ENCODE measurements at places on chromosomes 2 and 18.
A peak's percentile ranks its signal among the peaks of the same experiment; 100 is the strongest.

- DNase-seq = no peak
Observed at GRCh38 chr2:100856732-100857131, 36.8 kb downstream of the NPAS2 start.

GRCh38 chr18:58661423-58661822 lies 9.8 kb upstream of the MALT1 start:
- DNase-seq = no peak

GRCh38 chr2:221969087-221969829 lies 329.5 kb downstream of the PAX3 start:
- no peak for DNase-seq

DNA sequence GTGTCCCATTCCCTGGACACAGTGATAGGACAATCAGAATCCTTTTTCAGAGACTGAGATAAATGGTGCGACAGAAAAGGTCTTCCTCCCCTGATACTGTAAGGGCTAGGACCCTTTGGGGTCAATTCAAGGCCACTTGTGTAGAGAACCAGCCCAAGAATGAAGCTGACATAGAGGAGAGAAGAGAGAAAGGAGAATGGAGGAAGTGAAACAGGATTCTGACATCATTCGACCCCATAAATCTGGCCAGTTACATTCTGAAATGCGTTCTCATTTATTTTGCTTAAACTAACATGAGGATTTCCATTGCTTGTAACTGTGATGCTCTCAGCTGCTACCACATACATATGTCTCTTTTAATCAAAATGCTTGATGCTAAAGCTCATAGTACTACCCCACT lies 148.1 kb downstream of the TMEM163 start:
- DNase-seq = no peak

DNA sequence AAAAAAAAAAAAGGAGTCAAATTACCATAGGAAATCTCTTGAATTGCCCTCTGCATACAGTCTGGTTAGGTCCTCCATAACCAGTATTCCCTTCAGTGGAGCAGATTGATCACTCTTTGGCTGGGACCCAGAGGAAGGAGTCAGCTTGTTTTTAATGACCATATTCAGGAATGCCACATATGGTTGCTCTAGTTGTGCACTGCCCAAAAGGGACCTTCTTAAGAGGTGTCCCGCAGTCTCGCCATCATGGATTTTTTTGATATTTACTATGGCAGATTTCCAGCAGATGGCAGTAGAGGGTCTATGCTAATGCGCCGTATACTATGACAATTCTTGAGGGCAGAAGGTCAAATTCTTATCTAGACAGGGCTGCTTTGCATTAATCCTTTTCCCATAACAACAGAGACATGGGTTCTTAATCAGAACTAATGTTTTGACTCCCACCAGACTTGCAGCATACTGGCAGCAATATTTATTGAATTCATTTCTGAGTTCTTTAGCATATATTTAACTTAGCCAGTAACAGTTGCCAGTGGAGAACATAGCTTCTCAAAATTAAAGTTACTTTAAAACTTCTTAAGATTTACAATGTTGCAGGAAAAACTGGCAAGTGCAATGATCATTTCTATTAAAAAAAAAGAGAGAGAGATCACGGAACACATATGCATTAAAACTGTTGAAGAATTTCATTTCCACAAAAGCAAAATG lies 31.8 kb upstream of the INPP4A start:
- DNase-seq = peak; percentile 22

DNA sequence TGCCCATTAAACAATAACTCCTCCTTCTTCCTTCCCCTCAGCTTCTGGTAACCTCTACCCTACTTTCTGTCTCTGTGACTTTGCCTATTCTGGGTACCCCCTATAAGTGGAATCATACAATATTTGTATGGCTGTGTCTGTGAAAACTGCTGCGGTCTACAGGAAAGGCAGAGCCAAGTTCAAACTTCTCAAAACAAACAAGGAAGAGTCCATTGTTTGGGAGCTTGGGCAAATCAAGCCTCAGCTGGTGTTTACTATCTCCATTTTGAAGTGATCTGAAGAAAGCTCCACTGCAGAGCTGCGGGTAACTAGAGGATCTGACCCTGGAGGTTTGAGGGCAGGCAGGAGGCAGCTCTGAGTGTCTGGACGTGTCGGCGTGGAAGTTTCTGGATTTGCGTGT lies 48.6 kb upstream of the DAPL1 start:
- DNase-seq = no peak

- DNase-seq = no peak
Observed at GRCh38 chr18:13587937-13588336, 138.4 kb downstream of the FAM210A start.

DNA sequence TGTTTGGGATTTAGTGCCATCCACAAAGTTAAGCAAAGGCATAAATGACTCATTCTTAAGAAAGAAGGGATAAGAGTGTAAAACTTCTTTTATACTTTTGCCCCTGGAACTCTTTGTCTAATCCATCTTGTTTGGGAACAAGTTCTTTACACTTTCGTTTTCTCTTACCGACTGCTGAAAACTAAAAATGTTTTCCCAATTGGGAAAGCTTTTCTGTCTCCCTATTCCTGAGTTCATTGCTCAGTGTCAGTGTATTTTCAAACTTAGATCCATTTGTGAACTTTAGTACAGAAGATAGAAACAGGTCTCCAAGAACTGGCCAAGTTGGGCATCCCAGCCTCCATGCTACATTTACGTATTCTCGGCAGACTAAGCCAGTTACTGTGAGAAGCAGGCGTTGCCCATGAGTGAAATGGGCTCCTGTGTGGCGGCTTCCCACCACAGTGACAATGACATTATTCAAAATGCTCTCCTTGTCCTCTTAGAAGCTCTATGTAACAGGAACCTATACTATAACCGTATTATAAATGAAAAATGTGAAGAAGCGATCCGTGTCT lies 51.7 kb downstream of the TGOLN2 start:
- no peak for DNase-seq

DNA sequence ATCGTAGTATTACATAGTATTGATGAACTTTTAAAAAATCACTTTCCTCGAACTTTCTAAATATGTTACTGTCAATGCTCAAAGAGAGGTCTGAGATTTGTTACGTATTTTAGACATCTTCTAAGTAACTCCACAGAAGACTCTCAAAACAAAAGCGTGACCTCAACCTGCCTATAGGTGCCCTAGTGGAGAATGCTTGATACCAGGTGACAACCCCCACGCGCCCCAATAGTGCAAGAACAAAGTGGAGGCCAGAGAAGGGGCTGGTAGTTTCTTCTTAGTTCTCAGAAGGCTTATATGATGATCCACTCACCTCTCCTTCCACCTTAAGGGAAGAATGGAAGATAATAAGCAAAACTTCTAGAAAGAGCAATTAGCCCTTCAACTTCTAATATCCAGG lies 102.6 kb downstream of the ANKRD44 start:
- DNase-seq = no peak

- no peak for DNase-seq
Observed at GRCh38 chr2:169868951-169869350, 41.7 kb downstream of the UBR3 start.

DNA sequence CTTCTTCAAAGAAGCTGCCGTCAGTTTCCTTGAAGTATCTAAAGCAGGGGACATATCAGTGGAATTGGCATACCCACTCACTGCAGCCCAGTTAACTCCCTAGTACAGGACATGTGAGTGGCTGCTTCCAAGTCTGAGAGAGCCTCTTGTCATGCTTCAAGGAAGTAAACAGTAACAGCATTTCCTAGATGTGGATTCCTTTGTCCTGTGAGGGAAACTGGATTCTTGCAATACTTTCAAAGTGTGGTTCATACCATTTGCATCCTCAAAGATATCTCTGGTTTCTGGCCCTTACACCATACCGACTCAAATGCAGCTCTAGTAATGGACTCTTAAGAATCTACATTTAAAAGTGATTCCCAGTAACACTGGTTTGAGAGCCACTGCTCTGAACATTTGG lies 87.2 kb downstream of the ESCO1 start:
- no peak for DNase-seq

DNA sequence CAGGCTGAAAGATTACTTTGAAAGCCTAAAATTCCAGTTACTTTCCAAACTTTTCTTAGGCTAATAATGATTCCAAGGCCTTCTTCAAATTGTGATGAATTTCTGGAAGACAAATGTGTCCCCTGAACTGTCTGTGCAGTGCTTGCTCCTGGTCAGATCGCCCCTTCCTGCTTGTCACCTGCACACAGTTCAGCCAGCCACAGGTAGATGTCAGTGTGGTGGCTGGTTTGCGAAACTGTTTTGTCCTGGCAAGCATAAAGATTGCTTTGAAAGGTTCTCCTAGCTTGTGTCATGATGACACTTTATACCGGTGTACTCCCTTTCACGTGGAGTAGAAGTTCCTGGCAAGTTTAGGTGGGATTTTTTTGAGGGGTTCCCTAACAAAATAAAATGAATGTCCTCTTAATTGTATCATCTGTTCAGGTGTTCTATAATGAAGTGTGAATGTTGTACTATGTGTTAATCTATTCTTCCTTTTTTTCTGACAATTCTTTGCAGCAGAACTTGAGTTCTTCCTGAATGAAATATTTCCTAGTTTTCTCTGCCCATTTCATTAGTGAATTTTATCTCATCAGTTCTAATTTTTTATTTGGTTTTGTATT lies 298.8 kb downstream of the ZNF407 start:
- DNase-seq = peak; percentile 9

DNA sequence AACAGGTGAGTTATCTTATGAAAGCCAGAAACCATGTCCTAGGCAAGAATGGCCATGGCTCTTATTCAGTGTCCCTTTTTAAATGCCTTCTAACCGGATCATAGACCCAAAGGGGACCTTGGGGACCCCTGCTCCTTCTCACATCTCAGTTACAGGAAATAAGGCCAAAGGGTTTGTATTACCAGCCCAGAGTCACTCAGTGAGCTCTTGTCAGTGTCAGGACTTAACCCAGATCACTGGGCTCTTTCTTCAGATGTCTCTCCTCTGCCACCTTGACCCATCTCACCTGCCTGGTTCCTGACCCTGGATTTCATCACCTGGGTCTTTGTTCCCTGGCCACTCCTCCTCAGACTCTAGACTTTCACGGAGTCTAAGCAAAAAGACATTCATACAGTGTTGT lies 556.7 kb downstream of the CMPK2 start:
- DNase-seq = no peak

GRCh38 chr18:62486290-62486964 lies 36.4 kb upstream of the ZCCHC2 start:
- DNase-seq = no peak

GRCh38 chr2:147182260-147182659 lies 662.6 kb upstream of the ACVR2A start:
- DNase-seq = no peak

DNA sequence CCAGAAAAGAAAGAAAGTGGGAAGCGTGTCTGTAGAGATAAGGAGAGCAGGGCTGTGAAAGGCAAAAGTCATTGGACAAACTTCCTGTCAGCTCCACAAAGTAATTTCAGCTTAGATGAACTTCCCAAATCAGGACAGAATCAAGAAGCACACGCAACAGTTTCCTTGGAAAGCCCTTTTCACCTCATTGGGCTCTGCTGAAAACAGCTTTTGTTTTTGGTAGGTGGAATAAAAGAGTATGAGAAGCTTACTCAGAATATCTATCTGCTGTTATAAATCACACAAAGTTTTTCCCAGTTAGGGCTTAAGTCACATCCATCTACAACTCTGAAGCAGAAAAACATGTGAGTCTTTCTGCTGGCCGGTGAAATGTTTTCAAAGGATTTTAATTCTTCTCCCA lies 42.4 kb upstream of the EFEMP1 start:
- DNase-seq = no peak

GRCh38 chr18:79884963-79885728 lies 66.3 kb downstream of the SLC66A2 start:
- DNase-seq = no peak

GRCh38 chr2:127086990-127087790 lies 19.8 kb downstream of the BIN1 start:
- no peak for DNase-seq

GRCh38 chr18:42641996-42642395 lies 473.5 kb downstream of the RIT2 start:
- DNase-seq = no peak

DNA sequence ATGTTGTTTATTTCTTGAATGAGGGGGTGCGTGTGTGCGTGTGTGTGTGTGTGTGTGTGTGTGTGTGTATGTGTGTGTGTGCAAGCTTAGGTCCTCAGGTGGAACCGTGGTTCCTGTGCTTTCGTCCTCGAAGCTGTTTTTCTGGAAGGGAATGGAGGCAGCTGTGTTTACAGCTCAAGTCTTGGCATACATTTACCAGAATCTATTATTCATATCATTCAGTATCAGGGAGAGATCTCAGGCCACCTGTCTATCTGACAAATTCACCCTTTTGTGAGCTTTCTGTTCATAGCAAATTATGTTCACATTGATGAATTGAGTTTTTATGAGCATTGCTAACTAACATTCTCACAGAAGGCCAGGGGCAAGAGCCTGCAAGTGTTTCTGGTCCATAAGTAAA lies 550.4 kb downstream of the ARHGAP15 start:
- DNase-seq = no peak

DNA sequence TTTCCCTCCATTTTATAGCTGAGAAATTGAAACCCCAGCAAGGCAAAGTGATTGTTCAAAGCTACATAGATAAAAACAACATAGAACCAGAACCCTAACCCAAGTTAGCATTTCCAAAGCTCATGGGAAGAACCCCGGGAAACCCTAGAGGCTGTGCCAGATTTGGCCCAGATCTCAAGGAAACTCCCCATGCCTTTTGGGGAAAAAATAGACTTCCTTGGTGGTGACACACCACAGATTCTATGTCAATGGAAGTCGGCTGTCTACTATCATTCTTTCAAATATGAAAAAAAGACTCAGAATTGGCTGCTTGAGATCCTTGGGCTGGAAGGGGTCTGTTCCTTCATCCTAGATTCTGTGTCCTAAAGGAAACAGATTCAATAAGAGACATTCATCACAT lies 8.4 kb downstream of the COL6A3 start:
- DNase-seq = no peak

- DNase-seq = no peak
Observed at GRCh38 chr2:160492401-160493226, 993 bp downstream of the RBMS1 start.

GRCh38 chr2:18701546-18701945 lies 112.2 kb upstream of the NT5C1B start:
- no peak for DNase-seq

GRCh38 chr2:60230596-60230995 lies 322.9 kb downstream of the BCL11A start:
- no peak for DNase-seq

DNA sequence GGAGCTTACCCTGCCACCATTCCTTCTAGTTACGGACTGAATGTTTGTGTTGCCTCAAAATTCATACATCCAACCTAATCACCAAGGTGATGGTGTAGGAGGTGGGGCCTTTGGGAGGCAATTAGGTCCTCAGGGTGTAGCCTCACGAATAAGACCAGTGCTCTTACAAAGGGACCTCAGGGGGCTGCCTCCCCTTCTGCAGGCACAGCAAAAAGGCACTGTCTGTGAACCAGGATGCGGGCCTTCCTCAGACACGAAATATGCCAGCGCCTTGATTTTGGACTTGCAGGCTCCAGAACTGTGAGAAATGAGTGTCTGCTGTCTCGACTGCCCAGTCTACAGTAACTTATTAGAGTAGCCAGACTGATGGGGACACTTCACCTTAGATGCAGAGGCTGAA lies 150.4 kb upstream of the HDAC4 start:
- no peak for DNase-seq

GRCh38 chr2:9914384-9915065 lies 37.0 kb upstream of the GRHL1 start:
- DNase-seq = no peak

Data from stimulated activated CD8-positive, alpha-beta memory T cell treated with anti-CD3 and anti-CD28 coated beads, Interleukin-2, amount 100 ng/mL, for 1 hour (primary cell).